ENCODE measurements at places on chromosomes 4 and X.

GRCh38 chr4:170008371-170008770 is 17.8 kb downstream of the MFAP3L start:
- no peak for DNase-seq

DNA sequence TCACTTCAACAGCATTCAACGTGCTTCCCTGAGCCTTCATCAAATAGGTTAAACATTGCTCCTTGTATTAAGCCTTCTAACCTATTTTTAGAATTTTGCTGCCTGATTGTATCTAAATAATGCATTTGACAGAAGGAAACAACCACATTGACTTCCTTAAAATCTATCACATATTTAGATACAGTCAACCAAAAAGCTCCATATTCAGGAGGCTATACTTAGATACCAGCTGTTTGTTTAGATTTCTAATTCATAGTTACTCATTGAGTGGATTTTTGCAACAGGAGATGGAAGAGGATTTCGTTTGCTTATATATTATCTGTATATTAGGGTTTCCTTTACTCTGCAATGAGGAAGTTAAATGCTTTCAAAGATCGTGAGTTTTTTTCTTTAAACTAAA is 241.1 kb upstream of the PPP1R2C start:
- DNase-seq, result no peak

DNA sequence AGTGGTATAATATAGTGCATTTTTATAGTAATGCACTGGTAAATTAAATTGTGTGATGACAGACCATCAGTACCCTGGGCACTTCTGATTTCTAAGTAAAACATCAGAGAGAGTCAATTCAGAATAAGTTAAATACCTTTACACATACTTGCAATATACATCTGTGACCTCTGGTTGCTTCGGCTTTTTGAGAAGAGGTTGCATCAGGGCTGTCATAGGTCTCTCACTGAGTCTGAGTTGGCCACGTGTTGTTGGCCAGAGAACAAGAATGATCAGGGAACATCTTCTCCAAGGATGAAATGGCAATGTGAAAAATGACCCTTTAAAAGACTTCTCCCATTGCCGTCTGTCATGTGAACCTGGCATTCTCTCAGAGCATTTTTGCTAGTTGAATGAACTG is 36.9 kb upstream of the PUDP start:
- no peak for DNase-seq

DNA sequence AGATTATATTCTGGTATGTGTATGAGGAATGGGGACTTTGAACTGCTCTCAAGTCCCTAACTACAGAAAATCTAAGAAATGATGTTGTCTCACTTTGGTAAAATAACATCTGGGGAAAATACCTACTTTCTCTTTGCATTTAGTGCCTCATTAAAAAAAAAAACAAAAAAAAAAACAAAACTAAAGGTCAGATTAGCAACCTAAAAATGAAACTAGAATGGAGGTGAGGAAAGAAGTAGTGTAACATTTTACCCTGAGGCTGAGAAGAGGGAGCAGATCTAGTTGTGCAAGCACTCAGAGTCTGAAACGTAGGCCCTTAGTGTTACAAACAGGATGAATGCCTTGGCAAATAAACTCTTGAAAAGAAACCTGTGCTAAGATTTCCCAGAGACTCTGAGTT is 56.0 kb downstream of the VGLL1 start:
- no peak for DNase-seq

DNA sequence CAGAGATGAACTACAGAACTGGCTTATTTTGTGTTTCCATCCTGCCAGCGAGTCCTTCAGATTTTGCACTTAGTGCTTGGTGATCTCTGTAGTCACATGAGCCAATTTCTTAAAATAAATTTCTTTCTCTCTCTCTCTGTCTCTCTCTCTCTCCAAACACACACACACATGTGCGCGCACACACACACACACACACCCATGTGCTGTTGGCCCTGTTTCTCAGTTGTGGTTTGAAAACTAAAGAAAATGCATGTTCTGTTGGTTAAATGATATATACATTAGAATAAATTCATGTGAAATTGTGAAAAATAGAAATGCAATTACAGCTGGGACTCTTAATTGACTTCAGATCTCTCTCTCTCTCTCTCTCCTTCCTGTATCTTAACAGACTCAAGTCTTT is 399.3 kb downstream of the FAT4 start:
- DNase-seq, result no peak

- no peak for DNase-seq
Measured at GRCh38 chr4:15400981-15401671, 26.7 kb upstream of the C1QTNF7 start.

DNA sequence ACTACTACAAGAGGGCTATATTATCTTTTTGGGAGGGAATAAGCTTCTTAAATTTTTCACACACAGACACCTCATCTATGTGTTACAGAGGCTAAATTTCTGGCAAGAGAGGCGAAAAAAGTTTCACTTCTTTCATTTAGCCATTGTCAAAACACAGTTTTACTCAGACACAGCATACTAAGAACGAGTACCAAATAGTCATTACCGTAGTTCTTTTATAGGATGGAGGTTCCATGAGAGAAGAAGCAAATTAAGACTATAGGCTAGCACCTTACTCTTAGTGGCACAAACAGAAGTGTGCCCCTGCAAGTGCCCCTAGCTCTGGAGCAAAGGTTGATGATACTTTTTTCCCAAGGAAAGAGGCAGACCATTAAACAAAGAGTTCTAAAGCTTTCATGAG is 26.2 kb downstream of the UGT2B7 start:
- no peak for DNase-seq

DNA sequence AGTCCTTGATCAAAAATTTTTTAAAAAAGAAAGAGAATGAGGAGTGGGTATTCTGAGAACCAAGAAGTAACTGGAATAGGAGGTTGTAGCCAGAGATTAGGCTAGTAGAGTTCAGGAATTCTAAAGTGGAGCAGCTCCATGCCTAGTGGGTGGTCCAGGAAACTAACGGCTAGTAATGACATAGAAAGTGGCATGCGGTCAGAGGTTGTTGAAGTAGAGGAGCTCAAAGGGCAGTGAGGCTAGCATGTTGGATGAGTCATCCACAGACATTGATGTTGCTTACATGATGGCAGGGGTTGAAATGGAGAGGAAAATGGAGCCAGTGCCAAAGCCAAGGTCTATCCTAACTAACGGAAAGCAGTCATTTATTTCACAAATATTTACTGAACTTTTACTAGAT is 42.1 kb downstream of the TEX13B start:
- DNase-seq, result no peak

DNA sequence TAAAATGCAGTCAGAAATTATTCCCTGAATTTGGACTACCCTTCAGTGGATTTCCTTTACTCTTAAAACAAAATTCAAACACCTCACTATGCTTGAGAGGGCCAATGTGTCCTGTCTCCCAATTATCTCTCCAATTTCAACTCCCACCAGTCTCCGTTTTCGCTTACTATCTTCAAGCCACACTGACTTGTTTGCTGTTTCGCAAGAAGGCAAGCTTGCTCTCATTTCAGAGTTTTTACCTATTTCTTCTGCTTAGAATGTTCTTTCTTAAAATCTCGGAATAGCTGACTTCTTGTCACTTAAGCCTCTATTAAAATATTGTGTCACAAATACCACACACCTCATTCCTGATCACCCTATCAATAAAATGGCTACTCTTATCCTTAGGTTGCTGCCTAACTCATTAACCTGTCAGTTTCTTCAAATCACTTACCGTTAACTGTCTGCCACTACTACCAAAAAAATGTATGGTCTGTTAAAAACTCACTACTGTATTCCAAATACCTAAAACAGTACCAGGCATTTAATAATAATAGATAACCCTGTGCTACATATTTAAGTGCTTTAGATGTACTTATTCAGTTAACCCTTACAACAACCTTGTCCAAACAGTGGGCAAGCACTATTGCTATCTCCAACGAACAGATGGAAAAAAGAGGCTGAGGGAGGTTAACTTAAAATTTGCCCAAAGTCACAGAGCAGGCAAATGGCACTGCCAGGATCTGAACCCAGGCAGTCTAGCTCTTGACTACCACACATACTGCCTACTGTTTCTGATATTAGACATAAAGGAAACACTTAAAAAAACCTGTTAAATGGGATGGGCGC is 2.9 kb downstream of the UBA6 start:
- DNase-seq, result no peak

DNA sequence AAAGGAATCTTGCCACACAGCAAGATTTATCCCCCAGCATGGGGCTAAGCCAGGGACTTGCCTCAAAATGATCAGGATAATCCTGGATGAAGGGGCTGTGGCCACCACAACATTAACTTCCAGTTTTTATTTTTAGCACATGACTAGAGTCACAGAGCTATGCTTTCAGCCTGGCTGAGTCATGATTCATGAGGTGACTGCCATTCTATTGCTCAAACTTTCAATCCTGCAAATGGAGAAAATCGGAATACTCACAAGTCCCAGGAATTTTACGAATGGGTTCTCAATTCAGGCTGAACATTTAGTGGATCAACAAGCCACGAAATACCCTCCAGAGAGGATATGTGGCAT is 70.7 kb upstream of the HPGD start:
- no peak for DNase-seq

DNA sequence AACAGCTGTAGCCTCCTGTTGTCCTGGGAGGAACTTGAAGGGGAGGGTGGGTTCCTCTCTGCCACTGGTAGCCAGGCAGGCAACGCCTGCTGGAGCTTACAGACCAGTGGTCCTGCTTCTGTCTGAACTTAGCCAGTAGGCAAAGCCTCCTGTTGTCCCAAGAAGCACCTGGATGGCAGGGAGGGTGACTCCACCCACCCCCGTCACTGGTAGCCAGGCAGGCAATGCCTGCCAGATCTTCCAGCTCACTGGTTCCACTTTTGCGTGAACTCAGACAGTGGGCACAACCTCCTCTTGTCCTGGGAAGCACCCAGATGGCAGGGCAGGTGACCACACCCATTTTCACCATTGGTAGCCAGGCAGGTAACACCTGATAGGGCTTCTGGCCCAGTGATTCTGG is 203.5 kb upstream of the DIPK2B start:
- no peak for DNase-seq

DNA sequence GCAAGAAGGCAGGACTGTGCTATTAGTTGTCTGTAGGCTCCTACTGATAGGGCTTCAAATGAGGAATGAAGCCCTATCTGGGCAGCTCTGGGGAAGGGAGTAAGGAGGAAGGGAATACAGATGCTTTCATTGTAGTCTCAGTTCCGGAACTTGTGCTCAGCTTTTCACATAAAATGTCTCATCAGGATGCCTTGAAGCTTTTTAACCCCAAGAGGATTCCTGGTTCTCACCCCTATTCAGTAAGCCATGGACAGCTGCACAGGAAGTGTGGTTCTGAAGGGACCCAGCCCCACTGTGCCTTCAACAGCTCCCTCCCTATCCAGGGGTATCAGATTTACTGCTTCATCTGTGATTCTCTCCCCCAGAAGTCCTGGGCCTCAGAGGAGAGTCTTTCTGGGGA is 5.0 kb downstream of the ARMCX5 start:
- DNase-seq, result no peak

DNA sequence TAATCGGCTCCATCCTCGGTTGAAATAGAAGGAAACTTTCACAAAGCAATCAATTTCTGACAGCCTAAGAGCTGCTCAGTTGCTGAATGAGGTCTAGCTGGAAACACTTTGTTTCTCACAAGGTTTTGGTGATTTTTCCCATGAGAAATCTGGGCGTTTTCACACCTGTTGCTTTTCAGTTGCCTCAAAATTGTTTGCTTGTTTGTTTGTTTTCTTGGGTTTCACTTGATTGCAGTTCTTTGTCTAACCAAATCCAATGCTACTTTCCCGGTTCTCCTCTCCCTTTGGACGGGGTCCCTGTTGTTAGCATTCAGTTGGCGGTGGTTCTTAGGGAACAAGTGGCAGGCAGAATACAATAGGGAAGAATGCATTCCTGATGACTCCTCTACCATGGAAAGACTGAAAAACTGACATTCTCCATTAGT is 135.5 kb downstream of the PALLD start:
- DNase-seq, result no peak

DNA sequence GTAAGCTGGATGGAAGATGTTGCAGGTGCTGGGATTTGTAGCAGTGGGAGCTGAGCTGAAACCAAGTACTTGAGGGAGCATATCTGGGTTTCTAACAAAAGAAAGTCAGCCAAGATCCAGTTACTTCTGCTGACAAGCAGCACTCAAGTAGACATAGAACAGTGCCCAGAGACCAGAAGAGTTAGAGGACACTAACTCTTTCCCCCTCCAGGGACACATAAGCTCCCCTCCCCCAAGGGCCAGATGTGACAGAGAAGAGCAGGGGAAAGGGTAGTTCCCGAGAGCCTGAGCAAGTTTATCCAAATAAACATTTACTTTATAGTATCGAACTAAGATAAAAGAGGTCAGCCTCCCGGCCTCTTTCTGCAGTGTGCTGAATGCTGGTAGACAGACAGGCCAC is 12.2 kb downstream of the TRPC3 start:
- no peak for DNase-seq

GRCh38 chr4:76655566-76656479 is 220.8 kb downstream of the SHROOM3 start:
- DNase-seq, result no peak

DNA sequence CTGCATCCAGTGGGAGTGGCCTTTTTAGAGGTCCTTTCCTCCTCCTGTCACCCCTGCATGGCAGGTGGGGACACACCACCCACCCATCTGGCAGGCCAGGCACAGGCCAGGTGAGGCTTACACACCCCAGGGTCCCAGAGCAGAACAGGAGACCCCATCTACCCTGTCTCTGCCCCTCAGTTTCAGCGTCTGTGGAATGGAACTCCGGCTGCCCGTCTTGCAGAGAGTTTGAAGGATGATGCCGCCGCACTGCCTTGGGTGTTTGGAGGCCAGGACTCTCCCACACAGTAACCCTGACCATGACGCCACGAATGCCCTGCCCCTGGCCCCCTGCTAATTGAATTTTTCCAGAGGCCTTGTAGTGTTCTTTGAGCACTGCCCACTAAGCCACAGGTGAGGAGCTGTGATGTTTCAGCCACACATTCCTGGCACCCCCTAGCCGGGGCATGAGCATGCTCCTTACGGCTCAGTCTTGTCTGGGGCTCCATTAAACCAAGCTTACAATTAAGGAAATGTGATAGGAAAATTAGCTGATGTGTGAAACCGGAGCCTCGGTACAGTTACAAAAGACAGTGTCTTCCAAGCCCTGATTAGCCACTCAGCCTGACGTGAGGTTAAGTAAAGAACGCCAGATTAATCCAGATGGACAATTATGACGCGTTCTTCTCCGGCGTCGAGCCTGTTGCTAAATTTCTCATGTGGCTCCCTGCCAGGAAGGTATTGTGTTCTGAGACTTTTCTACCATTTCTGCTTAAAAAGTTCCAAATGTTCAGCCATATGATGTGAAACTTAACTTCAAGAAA is 39.3 kb downstream of the HMX1 start:
- DNase-seq, result no peak

DNA sequence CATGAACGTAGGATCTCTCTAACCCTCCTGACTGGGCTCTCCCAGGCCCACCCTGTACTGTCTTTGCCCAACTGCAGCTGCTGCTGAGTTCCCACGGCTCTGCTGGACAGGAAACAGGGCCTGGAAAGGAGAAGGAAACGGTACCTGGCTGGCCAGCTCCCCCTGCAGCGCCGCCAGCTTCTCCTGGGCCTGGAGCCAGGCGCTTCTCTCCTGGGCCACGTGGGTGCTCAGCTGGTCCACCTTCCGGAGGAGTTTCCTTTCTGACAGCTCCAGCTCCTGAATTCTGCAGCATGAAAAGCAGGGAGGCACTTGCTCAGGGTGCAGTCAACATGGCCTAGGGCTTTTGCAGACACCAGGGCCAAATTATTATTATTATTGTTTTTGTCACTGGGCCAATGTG is 6.5 kb downstream of the C4orf50 start:
- DNase-seq, result no peak

Measured in stimulated activated CD8-positive, alpha-beta memory T cell treated with anti-CD3 and anti-CD28 coated beads, Interleukin-7, amount 100 ng/mL, for 1 hour (primary cell).